SJCRH30 (cell line): ENCODE measurements at places on chromosomes 11 and 22. TPM values are rescaled to one million over a fixed set of nuclear protein-coding genes. Genes with fewer than 3 reads are reported as not detected.

GRCh38 chr11:34067383-34068065, 16.0 kb downstream of the CAPRIN1 start:
- no peak for DNase-seq

GRCh38 chr11:123683428-123684170, 29.2 kb upstream of the SCN3B start:
- DNase-seq: no peak

DNA sequence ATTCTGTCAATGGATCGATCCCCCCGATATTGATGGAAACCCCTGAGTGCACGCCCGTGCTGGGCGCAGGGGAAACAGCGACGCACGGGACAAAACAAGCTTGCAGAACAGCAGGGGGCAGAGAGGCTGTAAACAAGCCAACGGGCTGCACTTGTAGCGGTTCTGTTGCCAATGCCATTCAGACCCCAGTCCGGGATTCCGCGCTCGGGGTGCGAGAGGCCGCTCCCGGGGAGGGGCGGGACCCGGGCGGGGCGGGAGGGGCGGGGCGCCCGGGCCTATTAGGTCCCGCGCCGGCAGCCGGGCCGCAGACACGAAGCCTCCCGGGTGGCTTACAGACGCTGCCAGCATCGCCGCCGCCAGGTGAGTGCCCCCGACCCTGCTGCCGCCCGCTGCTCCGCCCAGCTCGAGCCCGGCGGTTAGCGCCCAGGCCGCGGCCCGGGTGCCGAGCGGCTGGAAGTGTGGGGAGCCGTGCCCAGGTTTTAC, at the start of gene BIK:
BIK (plus strand) TSS at position 307 of the 483 bp plus-strand sequence. CDS start 13,273 bp downstream, outside the sequence.
- peak; percentile 57 for DNase-seq

DNA sequence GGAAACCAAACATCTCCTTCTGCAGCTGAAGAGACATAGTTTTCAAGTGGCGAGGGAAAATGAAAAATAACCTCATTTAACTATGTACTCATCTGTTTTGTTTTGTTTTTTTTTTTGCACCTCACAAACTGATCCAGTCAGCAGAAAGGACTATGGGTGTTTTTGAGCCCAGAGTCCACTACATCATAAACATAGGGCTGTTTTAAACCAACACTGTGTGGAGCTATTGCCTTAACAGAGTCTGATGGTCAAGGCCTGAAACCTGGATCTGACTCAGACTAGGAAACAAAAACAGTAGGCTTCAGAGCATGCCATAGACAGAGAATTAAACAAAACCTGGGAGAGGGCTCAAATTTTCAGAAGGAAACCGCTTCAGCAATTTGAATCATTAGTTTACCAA, 99.3 kb upstream of the FSHB start:
- DNase-seq: peak; percentile 47

GRCh38 chr11:64569300-64569970, 21.6 kb upstream of the SLC22A12 start:
- DNase-seq: no peak

Gene DCDC1
- 0.08 and 0.12 TPM in 2 replicates for total RNA-seq

GRCh38 chr11:46381819-46382645, 563 bp downstream of the MDK start:
- peak; percentile 52 for DNase-seq

DNA sequence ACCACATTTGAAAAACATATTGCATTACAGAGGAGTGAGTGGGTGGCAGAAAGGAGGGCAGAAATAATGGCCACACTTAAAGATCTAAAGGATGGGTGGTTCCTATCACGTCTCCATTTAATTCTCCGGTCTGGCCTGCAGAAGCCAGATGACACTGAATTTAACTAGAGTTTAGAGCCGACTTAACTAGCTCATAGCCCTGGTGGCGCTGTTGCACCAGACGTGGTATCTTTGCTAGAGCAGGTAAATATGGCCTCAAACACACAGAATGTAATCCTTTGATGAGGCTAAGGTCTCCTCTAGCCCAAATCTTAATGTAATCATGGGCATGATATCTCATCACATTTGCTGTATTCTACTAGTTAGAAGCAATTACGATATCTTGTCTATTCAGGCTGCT, 51.5 kb upstream of the GAL start:
- peak; percentile 23 for DNase-seq

DNA sequence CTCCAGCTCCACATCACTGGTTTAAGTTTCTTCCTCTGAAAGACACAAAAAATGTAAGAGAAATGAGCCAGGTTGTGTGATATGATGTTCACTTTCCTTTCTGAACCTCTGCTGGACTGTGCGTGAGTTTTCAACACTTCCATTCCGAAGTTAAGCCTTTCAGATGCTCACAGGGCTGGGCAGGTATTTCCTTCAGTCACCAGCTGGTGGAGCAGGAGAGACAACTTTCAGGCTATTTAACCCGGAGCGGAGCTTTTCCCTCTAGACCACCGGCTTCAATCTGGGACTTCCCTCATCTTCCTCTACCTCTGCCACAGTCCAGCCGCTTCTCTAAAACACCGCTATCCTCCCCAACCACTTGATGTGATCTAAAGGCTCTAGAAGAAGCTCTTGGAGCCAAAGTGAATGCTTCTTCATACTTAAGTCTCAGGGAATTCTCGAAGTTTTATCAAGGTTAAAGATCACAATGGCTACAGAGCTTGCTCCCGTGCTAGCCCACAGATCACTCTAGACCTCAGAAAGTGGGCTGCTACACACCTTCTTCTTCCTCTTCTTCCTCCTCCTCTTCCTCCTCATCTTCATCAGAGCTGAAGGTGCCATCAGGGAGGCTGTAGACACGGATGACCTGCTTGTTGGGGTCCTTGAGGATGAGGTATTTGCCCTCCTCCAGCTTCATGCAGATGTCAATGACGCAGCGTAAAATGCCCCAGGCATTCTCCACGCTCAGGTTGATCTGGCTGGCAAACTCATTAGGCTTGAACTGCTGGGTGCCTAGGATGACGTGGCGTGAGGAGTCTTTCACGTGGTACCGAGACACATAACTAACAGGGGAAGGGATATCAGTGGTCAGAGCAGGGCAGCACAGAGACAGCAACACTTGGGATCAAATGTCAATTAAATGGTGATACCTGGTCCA, 4.4 kb upstream of the FOXRED2 start:
- peak; percentile 36 for DNase-seq

DNA sequence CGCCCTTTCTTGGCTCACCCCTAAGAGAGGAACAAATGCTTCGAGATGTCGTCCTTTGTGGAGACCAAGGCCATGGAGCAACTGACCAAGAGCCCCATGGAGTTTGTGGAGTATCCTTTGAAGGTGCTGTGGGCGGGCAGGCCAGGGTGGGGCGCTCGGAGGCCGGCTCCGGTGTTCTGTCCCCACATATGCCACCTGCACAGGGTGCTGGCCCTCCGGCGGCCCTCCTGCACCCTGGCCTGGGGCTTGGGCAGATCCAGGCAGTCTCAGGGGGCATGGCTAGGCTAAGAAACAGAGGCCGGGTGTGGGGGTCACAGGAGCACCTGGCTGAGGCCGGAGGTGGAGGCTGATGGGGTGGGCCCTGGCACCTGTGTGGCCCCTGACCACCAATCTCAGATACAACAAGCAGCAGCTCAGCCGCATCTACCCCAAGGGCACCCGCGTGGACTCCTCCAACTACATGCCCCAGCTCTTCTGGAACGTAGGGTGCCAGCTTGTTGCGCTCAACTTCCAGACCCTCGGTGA, 10.3 kb downstream of the PLCB3 start:
- DNase-seq: no peak

Gene SYT12
- total RNA-seq: 0.06 and 0.13 TPM in 2 replicates

- DNase-seq: no peak
These were observed 46.4 kb upstream of the HORMAD2 start for GRCh38 chr22:30033901-30034300.

DNA sequence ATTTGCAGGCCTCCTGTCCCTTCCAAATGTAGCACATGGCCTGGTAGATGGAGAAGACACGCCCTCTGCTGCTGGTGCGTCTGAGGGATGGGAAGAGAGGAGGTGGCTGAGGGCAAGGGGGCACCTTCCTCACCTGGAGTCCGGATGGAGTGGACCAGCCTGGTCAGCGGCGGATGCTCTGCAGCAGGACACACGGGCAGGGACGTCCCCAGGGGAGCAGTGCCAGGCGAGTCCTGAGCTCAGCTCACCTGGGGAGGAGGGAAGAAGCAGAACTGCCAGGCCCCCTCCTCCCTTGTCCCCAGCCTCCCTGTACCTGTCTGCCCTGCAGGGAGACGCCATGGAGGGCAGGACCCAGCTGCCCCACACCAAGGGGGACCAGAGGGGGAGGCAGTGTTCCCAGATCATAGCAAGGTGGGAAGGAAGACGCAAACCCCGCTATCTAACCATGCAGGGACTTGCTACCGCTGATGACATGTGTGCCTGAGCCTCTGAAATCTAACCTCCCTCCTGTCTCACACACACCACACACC, 1495.9 kb downstream of the BRD1 start:
- peak; percentile 1 for DNase-seq

Gene IGF2
- total RNA-seq: 513 and 574 TPM in 2 replicates

DNA sequence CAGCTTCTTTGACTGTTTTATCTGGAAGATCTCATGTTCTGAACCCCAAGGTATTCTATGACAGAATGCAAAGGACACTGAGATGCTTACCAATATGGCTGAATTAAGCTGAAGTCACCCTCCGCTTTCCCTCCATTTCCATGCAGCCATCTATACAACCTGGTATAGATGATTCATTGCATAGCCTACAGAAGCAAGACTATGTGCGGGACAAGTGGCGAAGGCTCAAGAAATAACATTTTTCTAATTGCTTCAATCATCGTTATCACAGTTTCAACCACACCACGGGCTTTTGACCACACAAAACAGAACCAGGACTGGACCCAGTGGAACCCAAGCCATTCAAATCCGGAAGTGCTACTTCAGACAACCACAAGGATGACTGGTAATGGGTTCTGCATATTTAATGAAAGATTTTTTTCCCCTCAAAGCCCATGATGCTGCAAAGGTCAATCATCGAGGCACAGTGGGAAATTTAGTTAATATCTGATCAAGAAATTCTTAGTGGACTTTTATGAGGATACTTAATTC, 61.9 kb downstream of the CD44 start:
- DNase-seq: no peak

DNA sequence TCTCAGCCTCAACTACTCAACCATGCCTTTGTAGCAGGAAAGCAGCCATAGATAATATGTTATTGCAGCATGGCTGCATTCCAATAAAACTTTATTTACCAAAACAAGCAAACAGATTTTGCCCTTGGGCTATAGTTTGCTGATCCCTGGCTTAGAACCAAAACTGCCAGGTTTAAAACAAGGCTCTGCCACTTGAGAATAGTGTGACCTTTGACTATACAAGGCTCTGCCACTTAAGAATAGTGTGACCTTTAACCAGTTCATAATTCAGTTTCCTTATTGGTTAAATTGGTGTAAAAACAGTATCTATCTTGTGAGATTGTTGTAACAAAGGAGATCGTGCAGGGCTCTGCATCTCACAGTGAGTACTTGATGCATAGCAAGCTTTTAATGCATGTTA, 217.3 kb upstream of the MTNR1B start:
- DNase-seq: no peak

GRCh38 chr11:119803139-119803538, 74.1 kb upstream of the NECTIN1 start:
- DNase-seq: no peak

GRCh38 chr11:32580967-32581366, 2.7 kb upstream of the EIF3M start:
- DNase-seq: no peak

DNA sequence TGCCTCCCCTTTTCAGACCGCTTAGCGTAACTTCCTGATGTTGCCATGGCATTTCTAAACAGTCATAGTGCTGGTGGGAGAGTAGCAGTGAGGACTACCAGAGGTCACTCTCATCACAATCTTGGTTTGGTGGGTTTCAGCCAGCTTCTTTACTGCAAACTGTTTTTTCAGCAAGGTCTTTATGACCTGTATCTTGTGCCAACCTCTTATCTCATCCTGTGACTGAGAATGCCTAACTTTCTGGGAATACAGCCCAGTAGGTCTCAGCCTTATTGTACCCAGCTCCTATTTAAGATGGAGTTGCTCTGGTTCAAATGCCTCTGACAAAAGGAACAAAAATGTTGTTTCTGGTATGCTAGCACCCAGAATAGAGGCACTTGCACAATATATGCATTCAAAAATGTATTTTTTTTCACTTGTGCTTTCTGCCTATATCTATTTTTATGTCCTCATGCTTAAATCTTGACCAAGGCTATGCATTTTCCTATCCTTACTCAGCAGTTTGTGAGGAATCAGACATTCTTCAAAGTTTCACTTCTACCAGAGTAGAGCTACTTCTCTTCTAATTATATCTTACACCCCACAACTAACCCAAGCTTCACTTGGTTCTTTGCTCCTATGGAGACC, 16.1 kb upstream of the OR51M1 start:
- DNase-seq: no peak

Gene SLN
- total RNA-seq: 0.36 TPM in 1 of 2 replicates, not detected in the other

GRCh38 chr22:36065775-36066544, 37.3 kb upstream of the RBFOX2 start:
- DNase-seq: peak; percentile 95

Gene CNIH2
- total RNA-seq: 4.5 and 5.8 TPM in 2 replicates

Gene JAML
- not detected in 2 replicates for total RNA-seq

Gene C11orf86
- total RNA-seq: not detected in 2 replicates

Gene PGM2L1
- 7.5 and 9.0 TPM in 2 replicates for total RNA-seq
